NCI-H1092 (cell line): ENCODE measurements at places on chromosomes 3 and 15.

GRCh38 chr3:13133471-13133981 is 60.3 kb upstream of the IQSEC1 start:
- DNase-seq = no peak

- no peak for DNase-seq
These were observed 24.8 kb downstream of the ANAPC13 start for GRCh38 chr3:134460965-134461364.

DNA sequence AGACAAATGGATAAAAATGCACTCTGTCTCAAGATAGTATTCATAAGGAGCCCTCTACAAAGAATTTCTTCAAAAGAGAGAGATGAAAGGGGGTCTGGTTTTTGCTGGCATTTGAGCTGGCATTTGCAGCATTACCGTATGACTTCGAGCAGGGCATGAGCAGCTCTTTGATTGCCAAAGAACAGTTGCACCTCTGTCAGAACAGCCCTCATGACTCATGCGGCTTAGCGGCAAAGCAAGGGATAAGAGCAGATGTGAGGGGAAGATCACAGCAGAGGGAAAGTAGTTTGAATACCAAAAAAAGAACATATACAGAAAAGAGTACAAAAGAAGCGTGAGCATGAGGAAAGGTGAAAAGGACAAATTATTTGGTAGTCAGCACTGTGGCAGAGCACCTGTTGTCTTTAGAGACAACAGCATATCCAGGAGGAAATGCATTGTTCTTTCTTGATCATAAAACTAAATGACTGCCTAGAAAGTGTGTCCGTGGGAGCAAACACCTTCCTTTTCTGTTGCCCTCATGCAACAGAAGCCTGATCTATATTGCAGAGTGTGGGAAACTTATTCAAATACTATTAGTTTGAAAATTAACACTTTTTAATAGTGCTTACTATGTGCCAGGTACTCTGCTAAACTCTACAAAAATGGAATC is 80.5 kb upstream of the SLC24A5 start:
- DNase-seq = no peak

GRCh38 chr3:31917303-31918005 is 63.6 kb downstream of the OSBPL10 start:
- no peak for DNase-seq

- DNase-seq = no peak
These were observed 43.7 kb downstream of the MYZAP start for GRCh38 chr15:57635300-57635909.

DNA sequence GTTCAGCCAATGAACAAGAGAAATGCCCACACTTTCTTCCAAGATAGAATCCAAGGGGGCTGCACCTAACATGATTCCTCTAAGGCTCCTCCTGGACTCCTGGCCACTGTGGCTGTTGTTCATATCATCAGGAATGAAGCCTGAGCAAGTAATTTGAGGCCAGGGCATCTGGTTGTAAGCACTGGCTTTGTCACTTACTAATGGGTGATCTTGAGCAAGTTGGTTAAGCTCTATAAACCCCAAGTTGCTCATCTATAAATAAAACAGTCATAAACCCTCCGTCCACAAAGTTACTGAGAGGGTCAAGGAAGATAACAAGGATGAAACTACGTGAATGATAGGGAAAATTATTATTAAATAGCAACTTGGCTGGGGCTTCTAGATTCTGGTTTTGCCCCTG is 58.3 kb downstream of the CDC25A start:
- no peak for DNase-seq

DNA sequence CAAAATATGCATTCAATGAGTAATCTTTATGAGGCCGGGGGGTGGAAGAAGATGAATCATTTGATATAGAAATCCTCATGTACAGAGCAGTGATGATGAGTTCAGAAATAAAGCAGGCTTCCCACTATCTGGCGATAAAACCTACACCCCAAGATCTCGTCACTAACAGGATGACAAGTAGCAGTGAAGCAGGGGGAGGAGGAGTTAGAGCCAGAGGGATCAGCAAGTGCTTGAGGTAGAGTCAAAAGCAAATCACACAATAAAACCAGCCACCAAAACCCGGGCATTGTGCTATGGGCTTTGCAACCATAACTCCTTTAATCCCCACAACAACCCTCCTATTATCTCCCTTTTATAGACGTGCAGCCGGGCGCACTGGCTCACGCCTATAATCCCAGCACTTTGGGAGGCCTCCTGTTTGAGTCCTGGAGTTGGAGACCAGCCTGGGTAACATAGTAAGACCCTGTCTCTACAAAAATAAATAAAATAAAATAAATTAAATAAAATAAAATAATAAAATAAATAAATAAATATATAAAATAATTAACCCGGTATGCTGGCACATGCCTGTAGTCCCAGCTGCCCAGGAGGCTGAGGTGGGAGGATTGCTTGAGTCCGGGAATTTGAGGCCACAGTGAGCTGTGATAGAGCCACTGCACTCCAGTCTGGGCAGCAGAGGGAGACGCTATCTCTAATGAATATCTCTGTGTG is 53.0 kb downstream of the STARD5 start:
- DNase-seq = no peak

DNA sequence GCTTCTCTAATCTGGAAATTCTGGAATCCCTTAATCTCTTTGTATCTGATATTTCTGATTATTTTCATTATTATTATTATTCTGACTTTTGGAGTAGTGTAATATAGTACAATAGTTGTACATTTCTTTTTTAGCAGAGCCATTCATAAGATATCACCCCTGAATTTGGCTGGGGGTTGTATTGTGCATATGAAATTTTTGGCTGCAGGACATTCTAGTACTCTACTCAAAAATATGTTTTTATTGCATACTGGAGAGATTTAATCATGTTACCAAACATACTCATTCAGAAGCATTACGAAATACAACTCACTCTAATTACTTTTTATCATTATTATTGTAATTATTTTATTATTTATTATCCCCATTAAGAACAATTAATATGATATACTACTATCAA is 589.7 kb upstream of the KCNMB2 start:
- DNase-seq = no peak

- no peak for DNase-seq
These were observed 72.1 kb upstream of the ITGA11 start for GRCh38 chr15:68503791-68504680.

GRCh38 chr15:89809093-89809786 is 5.4 kb downstream of the ANPEP start:
- no peak for DNase-seq

DNA sequence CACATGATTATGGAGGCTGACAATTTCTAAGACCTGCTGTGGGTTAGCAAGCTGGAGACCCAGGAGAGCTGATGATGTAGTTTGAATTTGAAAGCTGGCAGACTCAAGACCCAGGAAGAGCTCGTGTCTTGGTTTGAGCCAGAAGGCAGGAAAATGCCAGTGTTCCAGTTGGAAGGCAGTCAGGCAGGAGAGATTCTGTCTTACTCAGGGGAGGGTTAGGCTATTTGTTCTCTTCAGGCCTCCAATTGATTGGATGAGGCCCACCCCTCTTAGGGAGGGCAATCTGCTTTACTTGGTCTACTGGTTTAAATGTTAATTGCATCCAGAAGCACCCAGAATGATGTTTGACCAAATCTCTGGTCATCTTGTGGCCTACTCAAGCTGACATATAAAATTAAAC is 40.4 kb upstream of the IGF2BP2 start:
- no peak for DNase-seq

DNA sequence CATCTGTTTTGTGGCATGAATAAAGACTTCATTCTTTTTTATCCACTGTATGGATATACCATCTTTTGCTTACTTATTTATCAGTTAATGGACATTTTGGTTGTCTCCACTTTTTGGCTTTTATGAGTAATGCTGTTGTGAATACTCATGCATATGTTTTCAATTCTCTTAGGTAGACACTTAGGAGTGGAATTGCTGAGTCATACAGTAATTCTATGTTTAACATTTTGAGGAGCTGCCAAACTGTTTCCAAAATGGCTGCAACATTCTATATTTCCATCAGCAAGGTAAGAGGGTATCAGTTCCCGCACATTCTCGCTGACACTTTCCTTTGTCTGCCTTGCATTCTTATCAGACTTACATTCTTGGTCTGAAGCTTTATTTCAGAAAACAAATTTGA is 191.1 kb downstream of the WNT5A start:
- no peak for DNase-seq

DNA sequence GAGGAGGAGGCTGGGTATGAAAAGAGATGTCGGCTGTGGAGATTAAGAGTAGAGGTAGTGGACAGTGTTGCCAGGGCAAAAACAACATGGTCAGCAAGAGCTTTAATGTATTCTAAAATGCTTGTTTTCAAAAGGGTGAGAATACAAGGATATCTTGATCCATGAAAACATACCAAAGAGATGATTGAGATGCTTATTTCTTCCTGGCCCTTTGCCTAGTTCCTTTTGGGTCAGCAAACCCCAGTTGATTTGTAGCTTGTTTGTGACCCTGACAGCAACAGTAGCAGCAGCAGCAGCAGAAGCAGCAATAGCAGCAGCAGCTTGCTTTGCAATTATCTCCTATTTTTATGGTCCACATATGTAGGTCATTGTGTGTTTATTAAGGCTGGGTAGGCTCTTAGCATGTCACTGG is 337.3 kb downstream of the LPP start:
- DNase-seq = no peak

DNA sequence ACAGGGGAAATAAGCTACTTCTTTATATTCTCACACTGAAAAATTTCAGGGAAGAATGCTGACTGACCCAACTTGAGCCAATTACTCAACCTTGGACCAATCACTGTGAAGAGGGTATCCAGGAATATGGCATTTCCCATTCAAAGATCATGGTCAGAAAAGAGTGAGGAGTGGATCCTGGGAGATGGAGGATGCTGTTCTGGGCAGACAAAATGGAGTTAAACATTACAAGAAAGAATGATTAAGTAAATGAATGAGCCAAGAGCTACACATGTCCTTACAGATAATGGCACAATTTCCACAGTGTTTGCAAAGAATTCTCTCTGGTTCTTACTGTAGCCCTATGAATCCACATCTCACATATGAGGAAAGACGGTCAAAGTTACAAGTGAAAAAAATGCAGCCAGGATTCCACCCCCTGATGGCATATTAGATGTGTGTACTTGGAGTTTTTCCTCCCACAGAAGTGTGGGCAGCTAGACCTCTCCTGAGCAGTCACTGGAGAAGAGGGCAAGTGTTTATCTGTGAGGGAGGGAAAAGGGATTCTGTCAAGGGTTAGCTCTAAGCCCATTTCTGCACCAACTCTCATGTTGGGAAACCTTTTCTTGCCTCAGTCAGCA is 33.8 kb downstream of the AMOTL2 start:
- DNase-seq = no peak

- no peak for DNase-seq
These were observed 110.8 kb downstream of the BBX start for GRCh38 chr3:107633327-107634098.

DNA sequence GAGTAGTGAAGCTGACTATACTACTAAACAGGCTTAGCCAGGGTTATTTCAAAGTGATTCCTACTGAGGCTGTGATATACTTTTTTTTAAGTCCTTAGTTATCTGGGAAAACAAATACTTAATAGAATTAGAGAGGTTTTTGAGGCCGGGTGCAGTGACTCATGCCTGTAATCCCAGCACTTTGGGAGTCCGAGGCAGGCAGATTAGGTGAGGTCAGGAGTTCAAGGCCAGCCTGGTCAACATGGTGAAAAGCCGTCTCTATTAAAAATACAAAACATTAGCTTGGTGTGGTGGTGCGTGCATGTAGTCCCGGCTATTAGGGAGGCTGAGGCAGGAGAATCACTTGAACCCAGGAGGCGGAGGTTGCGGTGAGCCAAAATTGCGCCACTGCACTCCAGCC is 34.2 kb downstream of the PRTG start:
- no peak for DNase-seq

- no peak for DNase-seq
These were observed 499.9 kb upstream of the LMCD1 start for GRCh38 chr3:8001712-8002111.

DNA sequence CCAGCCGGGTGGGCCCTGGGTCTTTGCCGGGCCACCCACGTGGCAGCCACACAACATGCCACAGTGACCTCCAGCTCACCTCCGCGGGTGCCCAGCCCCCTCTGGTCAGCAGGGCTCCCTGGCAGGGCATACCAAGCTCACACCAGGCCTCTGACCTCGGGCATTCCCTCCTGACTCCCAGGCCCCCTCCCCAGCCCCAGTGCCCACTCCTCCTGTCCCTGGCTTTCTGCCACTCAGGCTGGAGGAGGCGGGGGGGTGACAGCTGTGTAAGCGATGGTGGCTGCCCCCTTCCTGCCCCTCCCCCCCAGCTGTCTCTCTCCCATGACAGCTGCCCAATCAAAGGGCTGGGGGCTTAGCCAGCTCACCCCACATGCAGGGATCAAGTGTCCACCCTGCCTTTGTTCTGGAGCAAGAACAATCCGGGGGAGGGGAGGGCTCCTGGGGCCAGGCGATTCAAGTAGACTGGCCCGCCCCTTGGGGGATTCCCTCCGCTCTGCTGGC is 3.3 kb downstream of the PCBP4 start:
- DNase-seq = peak; percentile 52

- DNase-seq = no peak
These were observed 270.9 kb downstream of the ERC2 start for GRCh38 chr3:56197259-56197965.

- DNase-seq = no peak
These were observed 140.9 kb downstream of the KCNMB2 start for GRCh38 chr3:178676942-178677790.

DNA sequence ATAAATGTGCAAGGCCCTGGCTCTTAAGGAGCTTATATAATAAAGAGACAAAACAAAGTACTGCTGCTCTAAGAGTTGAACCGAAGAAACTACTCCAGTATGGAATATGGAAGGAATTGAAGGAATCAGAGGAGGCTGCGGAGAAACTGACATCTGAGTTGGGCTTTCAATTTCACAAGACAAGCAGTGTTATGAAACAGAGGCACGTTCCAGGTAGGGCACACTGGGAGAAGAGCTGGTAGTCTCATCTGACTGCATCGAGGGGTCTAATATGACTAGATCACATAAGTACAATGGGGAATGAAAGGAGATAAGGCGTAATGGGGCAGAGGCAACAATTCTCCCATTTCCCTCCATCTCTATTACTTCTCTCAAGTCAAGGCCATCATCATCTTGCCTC is 68.3 kb upstream of the CDAN1 start:
- no peak for DNase-seq

DNA sequence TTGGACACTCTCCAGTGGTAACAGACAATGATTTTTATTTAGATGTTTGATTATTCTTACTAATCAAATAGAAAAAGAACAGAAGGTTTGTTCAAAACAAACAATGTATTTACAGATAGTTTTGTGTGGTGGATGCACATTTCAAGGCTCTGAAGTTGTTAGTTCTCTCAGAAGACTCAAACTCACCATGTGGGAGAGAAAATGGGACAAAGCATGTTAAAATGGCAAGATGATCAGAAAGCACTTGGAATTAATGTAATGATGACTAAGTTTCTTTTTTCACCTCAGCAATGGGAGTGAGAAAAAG is 450.5 kb upstream of the KCNMB2 start:
- DNase-seq = no peak
